ENCODE measurements at places on chromosomes 12 and 14.

DNA sequence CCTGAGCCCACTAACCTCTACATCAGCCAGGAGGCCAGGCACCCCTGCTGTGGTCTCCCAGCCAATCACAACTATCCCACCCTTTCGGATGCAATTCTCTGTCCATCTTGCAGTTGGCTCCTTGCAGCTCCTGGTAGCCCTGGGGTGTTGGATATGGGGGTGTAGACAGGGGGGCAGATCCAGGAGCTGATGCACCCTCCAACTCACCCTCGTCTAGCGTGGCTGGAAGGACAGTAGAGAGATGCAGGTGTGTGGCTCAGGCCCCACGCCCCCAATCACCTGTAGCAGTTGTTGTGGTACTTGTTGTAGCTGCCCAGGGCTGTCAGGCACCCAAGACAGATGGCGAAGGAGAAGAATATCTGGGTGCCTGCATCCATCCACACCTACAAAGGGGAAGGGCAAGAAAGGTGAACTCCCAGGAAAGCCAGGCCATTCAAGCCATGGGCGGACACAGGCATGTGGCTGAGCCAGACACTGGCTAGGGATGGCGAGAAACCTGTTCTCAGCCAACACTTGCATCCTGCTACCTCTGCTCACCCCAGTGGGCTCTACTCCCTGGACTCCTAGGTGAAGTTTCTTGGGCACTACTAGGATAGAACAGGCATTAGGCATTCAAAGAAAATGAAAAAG is 13.4 kb upstream of the SLC6A12 start:
- DNase-seq: no peak

DNA sequence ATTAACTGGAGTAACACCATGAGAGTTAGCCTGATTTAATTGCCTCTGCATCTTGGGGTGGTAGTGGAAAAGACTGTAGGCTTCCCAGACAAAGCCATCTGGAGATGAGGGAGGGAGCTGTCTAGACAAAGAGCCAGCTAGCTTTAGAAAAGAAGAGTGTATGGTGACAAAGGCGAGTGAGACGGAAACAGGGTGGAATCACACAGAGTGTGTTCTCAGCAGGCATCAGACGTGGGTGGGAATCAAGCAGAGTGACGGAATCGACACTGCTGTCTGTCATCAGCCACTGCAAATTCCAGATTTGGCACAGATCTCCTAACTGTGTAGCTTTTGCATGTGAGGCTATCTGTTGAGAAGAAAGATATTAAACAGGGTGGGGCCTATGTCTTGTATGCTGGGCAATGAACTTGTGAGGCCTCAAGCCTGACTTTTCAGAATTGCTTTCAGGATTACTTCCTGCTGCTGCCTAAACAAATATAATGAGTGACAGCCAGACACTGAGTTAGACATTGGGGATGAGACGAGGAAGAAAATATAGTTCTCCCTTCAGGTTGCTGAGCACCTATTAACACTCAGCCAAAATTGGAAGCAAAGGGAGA is 236.5 kb upstream of the GRIP1 start:
- no peak for DNase-seq

DNA sequence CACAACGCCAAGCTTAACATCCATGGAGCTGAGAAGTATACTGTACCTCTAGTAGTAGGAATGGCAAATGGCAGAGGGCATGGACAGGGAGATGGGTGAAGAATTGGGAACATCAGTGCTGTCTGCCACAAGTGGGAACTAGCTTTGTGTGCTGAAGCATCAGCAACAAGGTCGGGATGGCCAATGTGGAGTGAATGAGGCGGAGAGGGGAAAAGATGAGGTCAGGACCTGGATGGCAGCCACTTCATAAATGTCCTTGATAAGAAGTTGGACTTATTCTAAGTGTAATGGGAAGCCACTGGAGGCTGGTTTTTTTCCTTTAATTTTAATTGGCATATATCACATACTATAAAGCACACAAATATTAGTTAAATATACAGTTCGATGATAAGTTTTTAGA is 21.9 kb upstream of the CLMN start:
- no peak for DNase-seq

DNA sequence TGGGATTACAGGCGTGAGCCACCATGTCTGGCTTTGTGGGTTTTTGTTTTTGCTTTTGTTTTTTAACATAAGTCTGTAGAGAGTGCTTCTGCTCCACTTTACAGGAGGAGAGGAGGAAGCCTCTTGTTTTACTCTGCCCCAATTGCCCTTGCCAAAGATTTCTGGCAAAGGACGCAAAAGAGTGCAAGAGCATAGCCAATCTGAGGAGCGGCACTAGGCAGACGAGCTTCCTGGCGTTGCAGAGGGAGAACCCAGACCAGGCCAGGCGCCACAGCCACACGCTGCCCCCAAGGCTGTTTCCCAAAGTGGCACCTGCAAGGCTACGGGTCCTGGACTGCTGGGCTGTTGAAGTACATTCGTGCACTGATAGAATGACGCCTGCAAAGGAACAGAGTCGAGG is 96.2 kb downstream of the BBS10 start:
- no peak for DNase-seq

GRCh38 chr12:14605401-14605989 is 37.8 kb upstream of the PLBD1 start:
- DNase-seq: no peak

DNA sequence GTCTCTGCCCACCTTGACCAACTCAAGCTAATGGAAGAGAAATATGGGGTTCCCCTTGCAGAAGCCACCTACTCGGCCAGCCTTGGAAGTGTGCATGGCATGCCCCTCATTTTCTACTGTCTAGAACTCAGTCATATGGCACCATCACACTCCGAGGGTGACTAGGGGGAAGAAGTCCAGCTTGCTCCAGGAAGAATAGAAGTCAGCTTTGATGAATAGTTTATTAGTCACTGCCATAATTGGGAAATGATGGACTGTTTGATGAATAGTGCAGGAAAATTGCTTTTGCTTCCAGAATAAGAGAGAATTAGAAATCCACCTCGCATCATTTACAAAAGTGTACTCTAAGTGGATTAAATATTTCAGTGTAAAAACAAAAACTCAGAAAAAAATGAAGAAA is 1030.6 kb downstream of the VRK1 start:
- no peak for DNase-seq

DNA sequence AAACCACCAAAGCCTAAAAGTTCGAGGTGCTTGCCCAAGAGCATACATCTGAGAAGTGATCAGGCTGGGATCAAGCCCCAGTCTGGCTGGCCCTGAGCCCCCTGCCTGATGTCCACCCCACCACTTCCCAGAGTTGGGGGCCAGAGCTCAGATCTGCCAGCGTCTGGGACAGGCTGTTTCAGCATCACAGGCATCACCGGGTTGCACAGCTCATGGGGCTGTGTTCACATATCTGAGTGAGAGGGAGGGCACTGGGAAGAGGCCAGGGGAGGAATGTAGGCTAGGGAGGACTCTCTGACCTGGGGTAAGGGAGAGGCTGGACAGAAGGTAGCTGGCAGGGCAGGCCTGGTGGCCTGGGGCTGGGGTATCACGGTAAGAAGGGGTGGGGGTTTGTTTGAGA is 6.0 kb downstream of the TGM1 start:
- no peak for DNase-seq

Data from fibroblast of the aortic adventitia (primary cell).